ENCODE measurements at places on chromosomes 6 and 20.

GRCh38 chr6:3506751-3507383 is 50.0 kb upstream of the SLC22A23 start:
- DNase-seq = no peak

- no peak for DNase-seq
These were observed 1042.2 kb downstream of the EPHA7 start for GRCh38 chr6:92377137-92377536.

- DNase-seq = no peak
These were observed 15.7 kb upstream of the HLA-A start for GRCh38 chr6:29926413-29927274.

DNA sequence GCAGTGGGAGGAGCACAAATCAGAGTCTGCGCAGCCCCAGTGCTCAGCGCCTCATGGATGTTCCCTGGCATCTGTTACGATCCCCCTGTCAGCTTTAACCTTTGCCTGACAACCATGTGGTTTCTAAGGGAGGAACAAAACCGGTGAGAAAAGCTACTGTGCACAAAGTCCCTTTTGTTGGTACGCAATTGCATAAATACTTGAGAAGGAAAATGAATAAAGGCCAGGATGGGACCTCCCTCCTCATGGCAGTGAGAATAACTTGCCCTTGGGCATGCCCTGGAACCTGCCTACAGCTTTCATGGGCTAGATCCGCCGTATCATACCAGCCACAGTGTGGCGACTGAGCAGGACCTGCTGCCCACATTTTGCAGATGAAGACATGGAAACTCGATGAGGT is 81.0 kb downstream of the RIN2 start:
- no peak for DNase-seq

- no peak for DNase-seq
These were observed 67.1 kb downstream of the SYCP2 start for GRCh38 chr20:59866338-59866737.

DNA sequence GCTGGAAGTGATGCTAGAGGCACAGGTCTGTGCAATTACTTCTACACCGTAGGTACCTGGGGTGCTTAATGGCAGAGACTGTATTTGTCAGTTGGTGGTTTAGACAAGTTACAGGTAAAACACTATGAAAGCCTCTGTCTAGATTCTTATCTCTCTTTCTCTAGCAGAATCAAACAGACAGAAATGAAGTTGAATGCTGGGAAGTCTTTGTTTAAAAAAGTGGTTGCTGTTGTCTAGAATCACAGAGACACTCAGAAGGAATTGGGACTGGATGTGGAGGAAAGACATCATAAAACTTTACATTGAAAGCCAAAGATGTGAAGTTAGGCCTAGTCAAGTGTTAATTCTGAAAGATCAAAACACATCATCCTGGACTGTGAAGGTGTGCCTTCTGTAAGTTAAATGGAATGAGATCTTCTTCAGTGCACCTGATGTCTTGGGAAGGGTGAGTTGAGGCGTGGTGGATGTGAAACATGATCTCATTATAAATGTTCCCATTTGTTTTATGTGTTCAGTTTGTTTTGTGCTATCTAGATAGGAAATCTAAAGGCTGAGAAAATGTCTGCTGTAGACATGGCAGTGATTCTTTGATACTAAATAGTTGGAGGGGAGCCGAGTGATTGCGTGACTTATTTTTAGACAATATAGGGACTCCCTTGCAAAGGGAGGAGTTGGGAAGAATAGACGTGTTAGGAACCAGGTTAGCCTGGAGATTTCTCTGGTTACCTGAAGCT is 290.2 kb downstream of the SOX4 start:
- peak; percentile 28 for DNase-seq

- DNase-seq = no peak
These were observed 422.3 kb downstream of the CBLN4 start for GRCh38 chr20:55583036-55583435.

GRCh38 chr6:40386200-40386599 is 201.0 kb downstream of the LRFN2 start:
- no peak for DNase-seq

DNA sequence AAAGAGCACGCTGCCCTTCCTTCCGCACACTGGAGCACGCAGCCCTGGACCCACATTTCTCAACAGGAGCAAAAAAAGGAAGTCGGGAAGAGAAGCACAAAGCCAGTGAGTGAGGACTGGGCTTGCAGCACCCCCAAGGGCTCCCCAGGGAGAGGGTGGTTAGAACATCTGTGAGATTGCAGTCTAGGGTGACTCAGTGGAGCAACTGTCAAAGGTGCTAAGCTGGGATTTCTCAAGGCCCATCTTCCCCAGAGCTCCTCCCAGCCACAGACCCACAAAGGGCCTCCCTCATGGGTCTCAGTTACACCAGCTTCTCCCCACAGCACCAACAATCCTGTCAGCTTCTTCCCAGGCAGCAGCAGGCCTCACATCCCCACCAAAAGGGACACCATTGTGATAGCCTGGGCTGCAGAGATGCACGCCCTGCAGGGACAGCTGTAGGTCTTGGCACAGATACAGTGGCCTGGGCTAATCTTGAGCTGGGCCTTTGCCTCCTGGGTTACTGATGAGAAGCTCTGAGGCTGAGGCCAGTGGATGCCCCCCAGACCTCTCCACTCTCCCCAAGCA is 39.6 kb upstream of the CD93 start:
- no peak for DNase-seq

DNA sequence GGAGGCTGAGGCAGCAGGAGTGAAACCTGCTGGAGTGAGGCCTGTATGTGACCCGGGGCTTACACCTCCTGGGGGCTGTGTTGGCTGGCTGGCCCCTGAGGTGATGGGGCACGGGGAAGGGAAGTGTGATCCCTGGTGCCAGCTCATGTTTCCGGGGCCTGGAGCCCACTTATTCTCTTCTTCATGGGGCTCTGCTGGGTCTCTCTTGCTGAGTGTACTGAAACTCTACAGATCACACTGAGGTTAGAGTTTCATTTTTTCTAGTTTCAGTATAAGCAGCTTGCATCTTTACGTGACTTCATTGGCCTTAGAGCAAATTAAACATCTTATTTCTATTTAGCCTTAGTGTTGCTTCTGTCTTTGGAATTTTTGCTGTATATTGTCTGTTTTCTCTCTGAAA is 96.2 kb downstream of the ANKS1A start:
- DNase-seq = no peak

DNA sequence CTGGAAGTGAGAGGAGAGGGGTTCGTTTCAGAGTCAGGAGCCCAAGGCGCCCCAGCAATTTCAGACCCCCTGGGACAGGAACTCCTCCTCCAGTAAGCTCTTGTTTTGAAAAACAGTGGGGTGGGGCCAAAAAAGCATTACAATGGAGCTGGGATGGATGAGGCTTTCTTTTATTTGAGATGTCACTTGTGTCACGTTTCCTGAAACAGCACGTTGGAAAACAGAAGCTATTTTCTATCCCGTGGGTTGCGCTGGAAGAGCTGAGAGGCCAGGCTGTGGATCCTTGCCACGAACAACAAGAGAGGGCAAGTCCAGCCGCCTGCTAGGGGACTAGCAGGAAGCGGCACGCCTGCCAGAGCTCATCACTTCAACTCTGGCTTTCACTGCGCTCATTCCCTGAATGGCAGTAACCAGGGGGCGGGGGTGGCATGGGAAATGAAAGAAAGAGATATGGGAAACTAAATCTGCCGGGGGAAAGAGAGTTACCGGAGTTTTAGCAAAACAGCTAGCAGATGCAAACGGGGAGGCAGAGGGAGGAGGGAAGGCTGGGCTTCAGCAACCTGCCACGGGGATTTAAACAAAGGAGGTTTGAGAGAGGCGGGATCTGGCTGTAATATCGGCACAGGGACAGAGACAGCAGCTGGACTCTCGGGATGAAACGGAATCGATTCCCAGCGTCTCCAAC is 34.6 kb downstream of the GCNT2 start:
- peak; percentile 73 for DNase-seq

DNA sequence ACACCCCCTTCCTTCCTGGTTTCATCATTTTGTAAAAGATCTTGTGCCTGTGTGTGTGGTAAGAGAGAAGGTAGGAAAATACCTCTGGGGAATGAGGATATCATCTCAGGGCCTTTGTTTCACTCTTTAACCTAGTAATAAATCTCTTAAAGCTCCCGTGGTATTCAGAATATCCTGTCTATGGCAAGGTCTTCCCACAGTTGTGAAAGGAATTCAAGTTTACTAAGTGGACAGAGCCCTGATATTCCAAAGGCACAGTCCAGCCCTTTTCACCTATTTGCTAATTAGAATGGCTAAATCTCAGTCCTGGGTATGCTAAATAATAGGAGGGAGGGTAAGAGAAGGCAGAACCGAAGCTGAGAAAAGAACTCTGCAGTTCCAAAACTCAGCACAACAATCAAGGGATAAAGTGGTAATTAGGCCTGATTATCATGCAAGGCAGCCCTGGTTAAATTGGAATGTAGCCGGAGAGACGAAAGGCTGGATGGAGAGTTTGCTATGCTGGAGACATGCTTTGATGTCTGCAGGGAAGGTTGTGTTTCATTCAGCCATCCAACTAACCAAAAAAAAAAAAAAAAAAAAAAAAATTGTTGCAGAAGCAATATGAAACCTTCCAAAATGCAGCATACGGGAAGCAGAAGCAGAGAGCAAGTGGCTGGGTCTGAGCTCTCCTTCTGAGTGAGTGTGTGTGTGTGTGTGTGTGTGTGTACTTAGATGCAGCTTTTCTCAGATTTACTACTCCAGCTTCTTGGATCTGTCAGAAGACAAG is 28.5 kb upstream of the PIM1 start:
- peak; percentile 95 for DNase-seq

DNA sequence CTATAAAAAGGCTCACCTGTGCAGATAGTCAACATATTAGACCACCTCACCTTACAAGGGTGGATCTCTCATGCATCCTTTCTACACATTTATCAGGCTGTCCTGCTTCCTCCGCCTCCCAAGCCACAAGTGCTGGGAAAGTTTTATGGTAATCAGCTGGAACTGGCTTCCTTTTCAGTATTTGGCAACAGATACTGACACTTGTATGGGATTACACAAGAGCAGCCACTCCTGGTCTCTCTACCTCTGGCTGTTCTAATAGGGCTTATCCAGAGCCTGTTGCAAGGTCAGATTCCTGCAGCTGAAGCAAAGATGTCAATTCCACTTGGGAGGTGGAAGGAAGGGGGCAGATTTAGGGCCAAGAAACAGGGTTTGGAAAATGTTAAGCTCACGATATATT is 503 bp upstream of the GPLD1 start:
- DNase-seq = no peak

- no peak for DNase-seq
These were observed 14.9 kb downstream of the ZBTB2 start for GRCh38 chr6:151376440-151376839.

DNA sequence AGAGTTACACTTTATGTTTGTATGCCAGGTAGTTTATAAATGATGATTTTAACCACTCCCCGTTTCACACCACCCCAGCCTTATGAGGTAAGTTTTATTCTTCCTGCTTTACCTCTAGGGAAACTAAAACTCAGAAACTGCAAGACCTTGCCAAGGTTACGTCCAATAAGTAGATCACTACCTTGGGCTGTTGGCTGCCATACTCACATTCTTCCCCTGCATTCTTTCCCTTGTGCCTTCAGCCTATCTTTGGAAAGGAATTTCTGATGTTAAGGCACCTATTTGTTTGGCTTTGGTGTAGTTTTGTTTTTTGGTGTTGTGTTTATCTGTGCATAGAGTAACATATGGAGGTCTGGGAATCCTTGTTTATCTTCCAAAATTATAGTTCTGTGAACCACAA is 122.1 kb downstream of the UST start:
- no peak for DNase-seq

- DNase-seq = peak; percentile 29
These were observed 22.2 kb downstream of the BANF2 start for GRCh38 chr20:17721802-17722486.

GRCh38 chr20:14992153-14992552 is 654.7 kb upstream of the FLRT3 start:
- no peak for DNase-seq

- no peak for DNase-seq
These were observed 21.9 kb downstream of the ATXN1 start for GRCh38 chr6:16739329-16739801.

DNA sequence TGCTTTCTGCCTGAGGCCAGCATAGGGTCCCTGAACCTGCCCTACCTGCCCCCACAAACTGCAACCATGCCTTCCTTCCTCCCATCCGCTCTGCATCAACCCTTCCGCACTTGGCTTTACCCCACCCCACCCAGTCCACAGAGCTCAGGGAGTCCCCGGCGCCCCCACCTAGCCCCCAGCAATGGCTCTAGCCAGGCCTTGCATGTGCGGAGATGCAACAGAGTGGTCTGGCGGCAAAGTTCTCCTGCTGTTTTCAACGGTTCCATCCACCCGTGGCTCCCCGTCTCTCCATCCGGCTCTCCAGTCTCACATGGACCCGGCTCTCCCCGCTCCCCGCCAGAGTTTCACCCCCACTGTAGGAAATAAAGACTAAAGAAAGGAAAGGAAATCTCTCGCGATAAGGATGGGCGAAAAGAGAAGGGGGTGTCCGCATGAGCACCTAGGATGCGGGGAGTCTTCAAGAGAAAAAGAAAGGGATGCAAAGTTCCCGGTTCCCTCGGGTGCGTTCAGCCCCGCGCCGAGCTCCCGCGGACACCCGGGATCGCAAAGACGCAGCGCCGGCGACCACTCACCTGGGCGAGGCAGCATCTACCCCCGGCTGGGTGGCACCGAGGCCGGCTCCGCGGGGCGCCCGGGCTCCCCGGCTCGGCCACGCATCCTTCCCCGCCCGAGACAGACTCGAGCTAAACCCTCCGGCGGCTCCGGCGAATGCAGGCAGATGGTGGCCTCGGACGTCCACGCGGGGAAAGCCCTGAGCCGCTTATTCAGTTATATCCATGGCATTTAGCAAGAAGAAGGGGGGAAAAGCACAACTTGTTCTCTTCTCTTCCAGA is 579 bp downstream of the LRFN2 start:
- peak; percentile 37 for DNase-seq

- DNase-seq = peak; percentile 55
These were observed 245.2 kb downstream of the ADGRB3 start for GRCh38 chr6:68880050-68880813.

- DNase-seq = no peak
These were observed 23.7 kb upstream of the PPP1R14C start for GRCh38 chr6:150119173-150119572.

DNA sequence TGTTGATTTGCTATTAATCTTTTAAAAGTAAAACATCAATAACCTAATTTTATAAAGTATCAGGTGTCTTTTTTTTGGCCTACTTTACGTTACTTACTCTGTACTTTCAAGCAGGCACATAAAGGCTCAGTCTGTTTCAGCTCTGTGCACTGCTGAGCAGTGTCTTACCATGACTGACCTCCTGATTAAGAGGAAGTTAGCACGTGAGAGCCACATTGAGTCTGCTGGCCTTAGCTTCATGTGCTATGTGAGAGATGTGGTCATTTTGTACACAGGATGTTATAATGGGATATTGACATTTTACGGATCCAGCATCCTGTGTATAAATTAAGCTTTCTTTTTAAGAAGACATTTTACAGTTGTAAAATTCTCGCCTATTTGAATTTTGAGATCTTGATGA is 31.9 kb downstream of the ARID1B start:
- DNase-seq = no peak

DNA sequence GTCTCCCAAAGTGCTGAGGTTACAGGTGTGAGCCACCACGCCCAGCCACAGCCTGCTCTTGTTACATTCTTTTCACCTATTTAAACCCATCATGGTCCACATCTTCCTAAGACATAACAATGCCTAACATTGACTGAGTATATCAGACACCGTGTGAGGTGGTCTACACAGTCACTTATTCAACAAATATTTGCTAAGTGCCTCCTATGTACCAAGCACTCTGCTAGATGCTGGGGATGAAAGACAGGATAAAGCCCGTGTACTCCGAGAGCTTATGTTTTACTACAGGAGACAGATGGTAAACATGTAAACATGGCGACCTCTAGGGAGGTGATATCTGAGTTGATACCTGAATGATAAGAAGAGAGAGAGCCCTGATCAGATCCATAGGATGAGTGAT is 12.7 kb downstream of the BCL2L1 start:
- DNase-seq = peak; percentile 91

GRCh38 chr6:33699131-33699530 is 12.4 kb downstream of the UQCC2 start:
- no peak for DNase-seq
